ENCODE measurements at places on chromosomes 4 and X. TPM values are rescaled to one million over a fixed set of nuclear protein-coding genes. Genes with fewer than 3 reads are reported as not detected.

GRCh38 chr4:15653864-15654592 lies 1.1 kb downstream of the FBXL5 start:
- peak; percentile 55 for DNase-seq

GRCh38 chr4:90357117-90357710 lies 230.0 kb downstream of the CCSER1 start:
- peak; percentile 31 for DNase-seq

DNA sequence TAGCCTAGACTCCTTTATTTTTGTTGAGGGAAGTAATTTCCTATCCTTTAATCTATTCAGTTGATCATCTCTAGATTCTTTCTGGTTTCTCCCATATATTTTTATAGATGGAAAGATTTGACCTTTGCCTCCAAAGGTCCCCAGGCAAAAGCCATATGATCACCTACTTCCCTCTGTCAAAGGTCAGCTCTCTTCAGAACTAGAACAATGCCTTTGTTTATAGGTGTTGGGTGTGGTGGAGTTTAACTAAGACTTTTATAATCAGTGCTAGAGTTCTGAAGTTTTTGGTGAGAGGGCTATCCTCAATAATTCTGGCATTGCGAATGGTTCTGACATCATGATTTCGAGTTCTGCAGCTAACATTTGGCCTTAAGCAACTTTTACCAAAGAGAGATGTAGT lies 19.0 kb upstream of the DCAF8L2 start:
- no peak for DNase-seq

DNA sequence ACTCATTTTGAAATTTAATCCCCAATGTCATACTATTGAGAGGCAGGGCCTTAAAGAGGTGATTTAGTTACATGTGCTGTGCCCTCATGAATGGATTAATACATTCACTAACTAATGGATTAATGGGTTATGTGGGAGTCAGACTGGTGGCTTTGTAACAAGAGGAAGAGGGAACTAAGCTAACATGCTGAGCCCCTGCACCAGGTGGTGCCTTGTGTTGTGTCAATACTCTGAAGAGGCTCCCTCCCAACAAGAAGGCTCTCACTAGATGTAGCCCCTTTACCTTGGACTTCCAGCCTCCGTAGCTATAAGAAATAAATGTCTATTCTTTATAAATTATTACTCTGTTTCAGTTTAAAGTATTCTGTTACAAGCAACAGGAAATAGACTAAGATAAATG lies 411.9 kb upstream of the EMCN start:
- DNase-seq, result no peak

DNA sequence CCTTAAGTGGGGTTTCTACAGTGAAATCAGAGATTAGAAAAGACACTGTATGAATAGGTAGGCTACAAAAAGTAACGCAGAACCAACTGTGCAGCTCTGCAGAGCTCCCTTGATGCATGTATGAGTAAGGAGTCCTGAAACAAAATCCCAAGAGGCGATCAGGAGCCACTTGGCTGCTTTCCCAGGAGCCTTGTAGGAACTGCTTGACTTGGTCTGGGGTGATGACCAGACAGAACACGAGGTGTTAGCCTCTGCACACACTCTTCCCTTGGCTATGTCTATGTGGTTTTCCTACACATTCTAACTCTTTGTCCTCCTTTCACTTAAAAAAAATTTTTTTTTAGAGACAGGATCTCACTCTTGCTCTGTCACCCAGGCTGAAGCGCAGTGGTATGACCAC lies 22.8 kb upstream of the AP1S2 start:
- no peak for DNase-seq

DNA sequence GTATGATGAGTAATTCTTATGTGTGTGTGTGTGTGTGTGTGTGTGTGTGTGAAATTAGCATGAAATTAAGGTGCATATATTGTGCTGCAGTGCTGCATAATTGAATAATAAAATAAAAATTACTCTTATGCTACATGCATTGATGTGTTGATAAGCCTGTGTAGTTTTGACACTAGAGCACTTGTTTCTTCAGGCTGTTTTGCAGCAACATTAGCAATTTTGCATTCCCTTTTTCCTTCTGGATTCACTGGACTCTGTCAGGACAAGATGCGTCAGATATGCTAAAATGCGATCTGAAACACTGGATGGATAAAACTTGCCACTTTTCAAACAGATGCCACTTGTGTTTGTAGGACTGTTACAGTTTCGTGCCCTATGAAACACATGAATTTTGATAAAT lies 175.4 kb upstream of the ATP6AP2 start:
- DNase-seq, result no peak

GRCh38 chrX:113470166-113470565 lies 629.5 kb upstream of the AMOT start:
- DNase-seq, result no peak

DNA sequence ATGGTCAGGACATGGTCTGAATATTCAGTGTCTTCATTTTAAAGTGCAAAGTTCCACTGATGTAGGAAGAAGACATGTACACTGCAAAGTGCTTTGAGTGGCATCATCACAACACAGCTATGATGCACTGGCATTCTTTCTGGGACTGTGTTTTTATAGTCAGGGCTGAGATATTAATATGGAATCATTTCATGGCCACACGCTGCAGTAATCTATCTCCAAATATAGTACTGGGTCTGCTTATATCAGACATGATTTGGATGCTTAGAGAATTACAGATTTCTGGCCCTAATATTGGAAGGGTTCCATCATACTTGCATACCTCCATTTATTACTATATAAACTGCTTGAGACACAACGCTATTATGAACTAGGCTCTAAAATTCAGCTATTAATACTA lies 1170.9 kb downstream of the NLGN4X start:
- DNase-seq, result no peak

- DNase-seq, result no peak
Measured at GRCh38 chrX:118961866-118962560, 12.4 kb upstream of the LONRF3 start.

DNA sequence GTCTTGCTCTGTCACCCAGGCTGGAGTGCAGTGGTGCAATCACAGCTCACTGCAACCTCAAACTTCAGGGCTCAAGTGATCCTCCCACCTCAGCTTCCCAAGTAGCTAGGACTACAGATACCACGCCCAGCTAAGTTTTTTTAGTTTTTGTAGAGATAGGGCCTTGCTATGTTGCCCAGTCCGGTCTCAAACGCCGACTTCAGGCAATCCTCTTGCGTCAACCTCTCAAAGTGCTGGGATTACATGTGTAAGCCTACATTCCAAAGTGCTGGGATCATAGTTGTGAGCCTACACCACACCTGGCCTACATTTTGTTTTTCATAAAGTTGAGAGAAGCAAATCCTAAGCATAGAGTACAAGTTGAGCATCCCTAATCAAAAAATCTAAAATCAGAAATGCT lies 42.2 kb downstream of the SMARCA5 start:
- DNase-seq, result peak; percentile 16

GRCh38 chr4:153553819-153554170 lies 87.6 kb downstream of the TMEM131L start:
- no peak for DNase-seq

- DNase-seq, result no peak
Measured at GRCh38 chr4:82726596-82726995, 72.0 kb downstream of the SCD5 start.

DNA sequence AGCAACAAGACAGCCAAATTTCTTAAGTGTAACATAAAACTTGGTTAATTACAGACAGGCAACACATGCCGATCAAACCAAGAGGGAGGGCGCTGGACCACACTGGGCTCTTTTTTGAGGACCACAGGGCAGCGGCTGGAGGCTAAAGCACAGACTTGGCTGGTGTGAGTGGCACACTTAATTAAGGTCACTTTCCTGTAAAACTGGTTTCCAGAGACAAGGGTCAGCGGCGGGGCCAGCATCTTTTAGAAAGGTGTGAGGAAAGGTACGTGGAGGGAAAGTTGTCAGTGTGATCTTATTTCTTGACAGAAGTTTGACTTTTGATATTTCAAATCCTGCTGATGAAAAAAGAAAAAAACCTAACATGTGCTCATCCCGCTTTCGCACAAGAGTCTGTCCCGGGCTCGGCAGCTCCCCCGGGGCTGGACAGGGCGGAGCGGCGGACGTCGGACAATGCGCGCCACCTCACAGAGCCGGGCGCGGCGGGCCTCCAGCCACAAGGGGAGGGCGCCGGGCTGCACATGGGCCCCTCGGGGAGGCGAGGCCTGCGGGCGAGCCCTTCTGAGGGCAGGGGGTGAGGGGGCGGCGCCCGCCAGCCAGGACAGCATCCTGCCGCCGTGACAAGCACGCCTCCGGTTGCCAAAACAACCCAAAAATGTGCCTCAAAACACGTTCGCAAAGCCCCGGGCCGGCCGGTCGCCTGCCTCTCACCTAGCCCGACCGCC lies 660 bp upstream of the HSPA4L start:
- DNase-seq, result peak; percentile 54

GRCh38 chr4:152090543-152090942 lies 329.7 kb upstream of the GATB start:
- DNase-seq, result no peak

The GLOD5 gene
- polyA plus RNA-seq, result 1.9 TPM

The CTSO gene
- polyA plus RNA-seq, result 66.6 TPM

The RTL3 gene
- polyA plus RNA-seq, result 0.07 TPM

The BTC gene
- 5.2 TPM for polyA plus RNA-seq

The PLXNB3 gene
- polyA plus RNA-seq, result 4.1 TPM

The SMIM43 gene
- 16.5 TPM for polyA plus RNA-seq
